NCI-H526 (cell line): ENCODE measurements at places on chromosomes 2 and 18.

GRCh38 chr18:70132999-70133398, 72.5 kb downstream of the RTTN start:
- DNase-seq, result peak; percentile 27

DNA sequence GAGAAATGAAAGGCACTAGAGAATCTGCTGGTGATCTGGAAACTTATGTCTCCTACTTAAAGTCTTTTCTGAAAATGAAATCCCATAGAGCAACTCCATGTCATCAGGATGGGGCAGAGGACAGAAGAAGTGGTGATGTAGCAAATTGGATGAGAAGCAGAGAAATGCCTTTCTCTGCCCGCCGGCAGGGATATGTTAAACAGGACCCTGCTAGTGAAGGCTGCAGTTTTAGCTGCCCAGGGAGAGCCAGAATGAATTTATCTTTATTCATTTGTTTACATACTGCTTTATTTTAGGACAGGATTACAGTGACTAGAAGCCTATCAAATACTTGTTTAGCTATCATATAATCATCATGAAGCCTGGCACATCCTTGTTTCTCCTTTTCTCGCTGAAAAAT, 247.0 kb downstream of the DOK6 start:
- no peak for DNase-seq

GRCh38 chr2:113966832-113967231, 76.9 kb downstream of the ACTR3 start:
- no peak for DNase-seq

DNA sequence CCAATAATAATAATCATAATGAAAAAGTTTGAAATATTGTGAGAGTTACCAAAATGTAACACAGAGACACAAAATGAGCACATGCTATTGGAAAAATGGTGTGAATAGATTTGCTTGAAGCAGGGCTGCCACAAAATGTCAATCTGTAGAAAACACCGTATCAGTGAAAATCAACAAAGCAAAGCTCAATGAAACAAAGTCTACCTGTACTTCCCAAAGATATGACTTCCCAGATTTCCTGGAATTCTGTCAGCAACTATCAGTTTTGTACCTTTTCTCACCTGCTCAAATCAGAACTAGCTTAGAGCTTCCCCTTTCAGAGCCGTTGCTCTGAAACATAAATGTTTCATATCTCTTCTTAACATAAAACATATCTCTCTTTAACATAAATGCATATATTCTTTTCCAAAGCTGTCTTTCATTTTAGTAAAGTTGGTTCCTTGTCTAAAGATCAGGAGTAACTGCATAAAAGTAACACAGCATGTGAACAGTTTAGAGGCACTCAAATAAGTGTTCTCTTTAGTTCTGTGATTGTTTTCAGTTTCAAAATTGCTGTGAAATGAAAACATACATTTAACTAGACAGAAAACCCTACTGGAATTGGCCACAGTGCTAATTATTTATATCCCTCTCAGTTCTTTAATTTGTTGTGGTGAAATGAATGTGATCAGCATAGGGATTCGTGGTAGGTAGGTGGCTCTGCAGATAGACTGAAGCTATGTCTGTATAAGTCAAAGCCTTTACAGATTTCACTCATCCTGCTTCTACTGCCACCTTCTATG, 262.5 kb downstream of the KCNJ3 start:
- no peak for DNase-seq

DNA sequence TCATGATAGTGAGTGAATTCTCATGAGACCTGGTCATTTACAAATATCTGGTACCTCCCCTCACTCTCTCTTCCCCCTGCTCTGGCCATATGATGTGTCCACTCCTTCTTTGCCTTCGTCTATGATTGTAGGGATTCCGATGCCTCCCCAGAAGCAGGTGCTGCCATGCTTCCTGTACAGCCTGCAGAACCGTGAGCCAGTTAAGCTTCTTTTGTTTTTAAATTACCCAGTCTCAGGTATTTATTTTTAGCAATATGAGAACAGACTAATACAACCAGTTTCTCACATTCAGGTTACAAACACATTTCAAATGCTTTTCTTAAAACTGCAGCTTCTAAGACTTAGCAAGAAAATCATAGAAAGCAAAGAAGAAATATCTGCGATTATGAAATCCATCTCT, 321.2 kb upstream of the CDH7 start:
- DNase-seq, result no peak

DNA sequence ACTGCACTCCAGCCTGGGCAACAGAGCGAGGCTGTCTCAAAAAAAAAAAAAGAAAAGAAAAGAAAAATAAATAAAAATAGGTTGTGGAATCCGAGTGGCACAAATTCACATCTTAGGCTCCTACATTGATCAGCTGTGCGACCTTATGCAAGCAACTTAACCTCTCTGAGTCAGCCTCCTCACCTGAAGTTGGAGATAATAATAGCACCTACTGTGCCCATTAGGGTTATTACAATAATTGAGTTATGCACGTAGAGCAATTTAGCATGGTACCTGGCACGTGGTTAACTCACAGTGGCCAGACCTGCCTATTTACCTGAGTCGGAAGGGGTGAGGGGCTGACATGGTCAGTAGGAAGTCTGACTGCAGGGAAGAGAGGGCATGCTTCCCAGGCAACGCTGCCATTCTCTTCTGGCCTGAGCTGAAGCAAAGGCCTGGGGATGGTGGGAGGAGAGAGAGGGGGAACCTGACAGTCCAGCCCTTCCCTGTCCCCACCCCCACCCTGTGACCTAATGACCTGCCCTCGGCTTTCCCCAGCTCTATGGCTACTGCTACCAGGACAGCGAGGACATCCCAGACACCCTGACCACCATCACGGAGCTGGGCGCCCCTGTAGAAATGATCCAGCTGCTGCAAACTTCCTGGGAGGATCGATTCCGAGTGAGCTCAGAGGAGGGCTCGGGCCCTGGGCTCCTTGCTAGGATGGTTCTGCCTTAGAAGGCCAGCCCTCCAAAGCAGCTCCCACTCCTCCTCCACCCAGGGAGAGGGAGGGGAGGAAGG, 5.1 kb downstream of the PKDCC start:
- DNase-seq, result no peak

DNA sequence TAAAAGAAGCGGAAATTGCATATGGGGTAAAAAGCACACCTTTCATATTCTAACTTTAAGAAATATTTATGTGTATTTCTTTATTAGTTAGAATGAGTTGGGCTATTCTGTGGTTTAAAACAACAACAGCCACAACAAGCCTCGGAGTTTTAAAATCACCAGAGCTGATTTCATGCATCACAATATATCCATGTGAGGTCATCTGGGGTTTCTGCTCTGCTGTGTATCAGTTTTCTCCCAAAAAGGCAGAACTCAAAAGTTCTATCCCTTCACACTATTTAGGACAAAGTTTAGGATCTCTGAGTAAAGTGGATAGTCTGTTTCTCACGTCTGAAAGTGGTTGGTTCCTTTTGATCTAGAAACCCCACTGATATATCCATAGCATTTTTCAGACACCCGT, 601.5 kb upstream of the GCFC2 start:
- DNase-seq, result no peak

DNA sequence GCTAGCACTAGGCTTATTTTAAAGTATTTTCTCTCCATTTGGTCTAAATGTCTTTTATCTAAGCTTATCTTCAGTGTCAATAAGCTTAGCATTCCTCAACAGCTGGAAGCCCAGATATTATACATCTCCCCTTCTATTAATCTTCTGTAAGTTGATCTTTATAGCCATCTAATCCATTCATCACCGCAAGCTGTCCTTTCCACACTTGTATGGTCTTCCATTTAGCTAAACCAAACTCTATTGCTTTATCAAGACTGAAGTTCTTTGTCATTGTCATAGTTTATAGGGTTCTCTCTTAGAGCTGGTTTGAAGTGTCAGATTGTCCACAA, 101.3 kb upstream of the GPR45 start:
- no peak for DNase-seq

GRCh38 chr2:28544405-28544921, 48.6 kb downstream of the PLB1 start:
- DNase-seq, result no peak

DNA sequence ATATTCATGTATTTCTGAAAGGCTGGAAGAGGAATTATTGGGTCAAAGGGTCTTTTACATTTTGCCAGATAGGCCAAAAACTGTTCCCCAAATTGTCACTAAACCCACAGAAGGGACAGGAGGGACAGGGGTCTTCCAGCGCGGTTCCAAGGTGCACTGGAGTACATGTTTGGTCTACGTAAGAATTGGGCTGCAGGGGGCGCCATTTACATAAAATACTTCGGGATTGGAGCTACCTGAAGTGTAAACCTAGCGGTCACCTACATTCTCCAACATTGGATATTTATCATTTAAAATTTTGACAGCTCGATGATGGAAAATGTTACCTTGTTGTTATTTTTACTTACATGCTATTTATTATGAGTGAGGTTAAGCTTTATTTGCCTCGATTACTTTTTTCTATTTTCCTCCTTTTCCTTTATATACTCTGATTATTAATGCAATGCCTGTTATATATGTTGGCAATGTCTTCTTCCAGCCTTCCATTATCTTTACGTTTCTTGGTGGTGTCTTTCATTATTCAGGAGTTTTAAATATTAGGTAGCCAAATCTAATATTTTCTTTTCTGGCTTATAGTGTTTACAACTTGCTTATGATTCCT, 43.0 kb upstream of the RAB6C start:
- peak; percentile 83 for DNase-seq

- no peak for DNase-seq
Measured at GRCh38 chr2:33766175-33766574, 167.1 kb upstream of the FAM98A start.

- DNase-seq, result no peak
Measured at GRCh38 chr18:48994044-48994651, 43.4 kb upstream of the SMAD7 start.

DNA sequence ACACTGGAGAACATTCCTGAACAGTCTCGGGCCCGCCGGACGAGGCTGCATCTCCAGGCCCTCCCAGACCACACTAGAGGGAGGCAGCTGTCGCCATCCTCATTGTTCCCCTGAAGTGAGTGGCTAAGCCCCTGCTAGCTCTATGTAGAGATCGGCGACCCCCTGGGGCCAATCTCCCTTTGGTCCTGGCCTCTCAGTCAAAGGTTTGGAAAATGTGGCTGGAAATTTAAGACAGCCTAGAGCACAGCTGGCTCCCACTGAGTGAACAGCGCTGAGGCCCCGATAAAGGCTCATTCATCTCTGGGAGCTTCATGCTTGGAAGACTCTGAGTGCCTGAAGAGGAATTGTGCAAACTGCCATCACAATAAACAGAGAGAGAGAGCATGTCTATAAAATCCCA, 360.3 kb downstream of the CLIP4 start:
- no peak for DNase-seq

DNA sequence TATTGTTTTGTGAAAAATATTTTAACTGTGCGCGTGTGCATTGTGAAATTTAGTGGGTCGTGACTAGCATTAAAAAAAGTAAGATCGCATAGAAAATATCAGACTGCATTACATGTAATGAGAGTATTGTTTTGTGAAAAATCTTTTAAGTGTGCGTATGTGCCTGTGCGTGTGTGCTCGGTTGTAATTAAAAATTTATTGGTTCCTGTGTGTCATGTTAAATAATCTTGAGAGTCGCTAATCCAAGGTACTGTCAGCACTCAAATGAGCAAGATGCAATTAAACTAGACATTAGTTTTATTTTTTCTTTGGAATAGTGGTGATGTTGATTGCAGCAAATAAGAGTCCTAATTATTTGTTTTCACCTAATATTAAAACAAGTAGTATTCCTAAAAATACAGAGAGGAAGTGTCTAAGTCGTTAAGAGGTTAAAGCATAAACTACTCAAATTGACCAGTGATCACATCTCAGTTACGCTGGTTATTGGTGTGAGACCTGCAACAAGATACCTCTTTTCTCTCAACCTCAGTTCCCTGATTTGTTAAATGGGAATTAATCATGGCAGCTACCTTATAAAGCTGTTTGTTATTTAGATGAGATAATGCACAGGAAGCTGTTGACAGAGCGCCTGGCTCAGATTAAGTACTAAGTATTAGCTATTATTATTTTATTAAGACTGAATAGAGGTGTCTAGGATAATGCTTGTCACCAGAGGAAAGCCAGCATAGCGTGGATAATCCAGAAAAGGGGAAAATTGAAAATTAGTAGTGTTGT, 1.9 kb downstream of the ZDBF2 start:
- no peak for DNase-seq

DNA sequence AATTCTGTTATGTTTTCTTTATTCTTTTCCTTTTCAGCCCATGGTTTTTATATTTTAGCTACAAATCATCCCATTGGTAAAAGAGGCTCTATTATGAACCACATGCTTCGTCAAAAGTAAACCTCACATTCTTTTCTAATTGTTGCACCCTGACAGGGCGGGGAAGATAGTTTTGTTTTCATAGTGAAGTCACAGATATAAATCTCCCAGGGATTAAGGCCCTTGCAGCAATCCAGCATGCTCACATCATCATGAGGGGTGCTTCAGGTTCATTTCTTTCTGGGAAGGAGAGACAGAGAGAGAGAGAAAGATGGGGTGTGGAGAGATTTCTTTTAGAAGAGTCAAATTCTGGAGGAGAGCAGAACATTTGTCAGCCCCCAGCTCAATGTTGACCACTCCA, 124.5 kb upstream of the CDC42EP3 start:
- DNase-seq, result no peak

DNA sequence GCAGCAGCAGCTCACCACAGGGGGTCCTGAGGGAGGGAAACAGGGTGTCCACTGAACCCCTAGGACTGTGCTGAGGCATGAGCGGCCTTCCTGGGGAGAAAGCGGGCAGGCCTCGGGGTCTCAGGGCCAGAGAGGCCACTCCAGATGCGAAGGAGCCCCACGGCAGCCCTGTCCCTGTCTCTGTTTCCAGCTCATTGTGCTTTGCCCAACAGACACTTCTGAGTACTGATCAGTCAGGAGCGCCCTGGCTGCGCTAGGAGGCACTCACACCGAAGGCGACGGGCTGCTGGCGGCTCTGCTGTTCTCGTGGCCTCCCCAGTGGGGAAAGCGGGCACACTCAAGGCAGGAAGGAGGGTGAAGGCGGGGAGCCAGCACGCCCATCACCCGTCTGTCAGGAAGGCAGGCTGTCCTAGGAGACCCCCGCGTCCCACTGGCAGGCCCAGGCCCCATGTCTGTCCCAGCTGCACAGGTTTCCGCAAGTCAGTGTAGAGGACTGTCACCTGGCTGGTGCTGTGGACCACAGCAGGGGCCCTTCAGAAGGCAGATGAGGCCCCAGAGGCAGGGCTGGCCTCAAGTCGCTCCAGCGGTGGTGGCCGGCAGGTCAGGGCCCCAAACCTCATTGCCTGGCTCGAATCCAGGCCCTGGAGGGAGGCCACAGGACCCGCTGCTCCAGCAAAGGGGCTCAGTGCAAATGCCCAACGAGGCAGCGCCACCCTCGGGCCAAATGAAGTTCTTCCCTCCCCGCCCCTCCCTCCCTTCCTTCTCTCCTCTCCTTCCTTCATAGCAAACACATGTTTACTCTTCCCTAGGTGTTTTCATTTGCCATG, 6.8 kb downstream of the ESPNL start:
- DNase-seq, result peak; percentile 74

DNA sequence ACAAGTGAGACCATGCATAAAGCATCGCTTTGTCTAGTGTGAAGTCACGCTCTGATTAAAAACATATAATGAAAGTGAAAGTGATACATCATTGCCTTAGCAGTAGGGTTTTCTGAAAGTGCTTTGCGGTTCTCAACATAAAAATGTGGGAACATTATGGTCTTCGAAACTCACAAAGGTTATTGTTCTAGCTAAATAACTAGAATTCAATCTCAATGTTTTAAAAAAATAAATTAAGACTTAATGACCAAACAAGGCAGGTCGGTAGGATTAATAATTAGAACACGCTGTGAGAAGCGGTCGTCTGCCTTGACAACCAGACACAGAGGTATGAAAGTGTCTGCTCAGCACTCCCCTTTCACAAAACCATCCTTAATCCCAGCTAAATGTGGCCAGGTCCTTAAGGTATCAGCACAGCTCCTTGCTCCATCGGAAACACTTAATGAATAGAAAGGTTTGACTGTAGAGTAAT, 42.2 kb downstream of the KLHL14 start:
- peak; percentile 63 for DNase-seq

- no peak for DNase-seq
Measured at GRCh38 chr18:57768537-57769326, 34.4 kb downstream of the ATP8B1 start.
